GM19239 (cell line): ENCODE measurements at places on chromosomes 7 and 10.

- no peak for DNase-seq
These were observed 45.2 kb downstream of the LRRC20 start for GRCh38 chr10:70337201-70337651.

DNA sequence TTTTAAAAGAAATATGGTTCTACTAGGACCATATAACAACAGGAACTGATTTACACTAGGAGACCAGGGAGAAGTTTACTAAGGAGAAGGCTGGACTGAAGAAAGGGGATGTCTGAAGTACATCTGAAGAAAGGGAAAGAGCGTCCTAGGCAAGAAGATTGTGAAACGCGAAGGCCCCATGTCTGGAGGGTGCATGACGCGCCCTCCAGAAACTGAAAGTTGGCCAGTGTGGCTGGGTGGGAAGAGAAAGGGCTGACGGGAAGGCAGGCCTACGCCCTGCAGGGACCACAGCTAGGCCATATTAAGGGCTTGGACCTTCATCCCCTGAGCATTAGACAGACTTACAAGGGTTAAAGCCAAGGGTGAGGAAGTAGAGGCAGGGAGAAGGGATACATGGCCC lies 158.0 kb downstream of the TRIL start:
- no peak for DNase-seq

DNA sequence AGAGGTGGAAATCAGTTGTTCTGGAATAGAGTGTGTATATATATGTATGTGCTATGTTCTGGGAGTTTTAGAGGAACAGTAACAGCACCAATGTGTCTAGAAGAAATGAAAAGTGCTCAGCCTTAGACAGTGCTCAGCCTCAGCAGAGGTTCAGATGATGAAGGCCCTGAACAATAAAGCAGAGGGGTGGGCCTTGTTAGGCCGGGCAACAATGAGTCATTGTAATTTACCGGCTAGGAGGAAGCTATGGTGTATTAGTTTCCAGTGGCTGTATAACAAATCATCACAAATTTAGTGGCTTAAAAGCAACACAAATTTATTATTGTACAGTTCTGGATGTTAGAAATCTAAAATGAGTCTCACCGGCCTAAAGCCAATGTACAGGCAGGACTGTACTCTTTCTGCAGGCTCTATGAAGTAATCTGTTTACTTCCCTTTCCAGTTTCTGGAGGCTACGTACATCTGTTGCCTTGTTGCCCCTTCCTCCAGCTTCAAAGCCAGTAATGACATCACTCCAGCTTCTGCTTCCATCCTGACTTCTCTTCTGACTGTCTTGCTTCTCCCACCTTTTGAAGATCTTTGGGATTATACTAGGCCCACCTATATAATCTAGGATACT lies 84.6 kb downstream of the CH25H start:
- no peak for DNase-seq

GRCh38 chr7:67550801-67551436 lies 554.3 kb downstream of the TYW1 start:
- DNase-seq: no peak

DNA sequence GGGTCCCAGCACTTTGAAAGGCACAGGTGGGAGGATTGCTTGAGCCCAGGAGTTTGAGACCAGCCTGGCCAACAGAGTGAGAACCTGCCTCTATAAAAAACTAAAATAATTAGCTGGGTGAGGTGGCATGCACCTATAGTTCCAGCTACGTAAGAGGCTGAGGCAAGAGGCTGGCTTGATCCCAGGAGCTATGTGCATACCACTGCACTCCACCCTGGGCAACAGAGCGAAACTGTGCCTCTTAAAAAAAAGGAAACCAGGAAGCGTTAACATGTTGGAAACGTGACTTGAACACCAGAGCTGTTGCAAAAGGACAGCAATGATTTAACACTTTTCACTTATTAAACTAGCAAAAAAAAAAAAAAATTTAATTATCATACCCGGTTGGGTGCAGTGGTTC lies 12.6 kb downstream of the BAZ1B start:
- DNase-seq: no peak

GRCh38 chr7:35685781-35686180 lies 9.2 kb downstream of the HERPUD2 start:
- DNase-seq: no peak

DNA sequence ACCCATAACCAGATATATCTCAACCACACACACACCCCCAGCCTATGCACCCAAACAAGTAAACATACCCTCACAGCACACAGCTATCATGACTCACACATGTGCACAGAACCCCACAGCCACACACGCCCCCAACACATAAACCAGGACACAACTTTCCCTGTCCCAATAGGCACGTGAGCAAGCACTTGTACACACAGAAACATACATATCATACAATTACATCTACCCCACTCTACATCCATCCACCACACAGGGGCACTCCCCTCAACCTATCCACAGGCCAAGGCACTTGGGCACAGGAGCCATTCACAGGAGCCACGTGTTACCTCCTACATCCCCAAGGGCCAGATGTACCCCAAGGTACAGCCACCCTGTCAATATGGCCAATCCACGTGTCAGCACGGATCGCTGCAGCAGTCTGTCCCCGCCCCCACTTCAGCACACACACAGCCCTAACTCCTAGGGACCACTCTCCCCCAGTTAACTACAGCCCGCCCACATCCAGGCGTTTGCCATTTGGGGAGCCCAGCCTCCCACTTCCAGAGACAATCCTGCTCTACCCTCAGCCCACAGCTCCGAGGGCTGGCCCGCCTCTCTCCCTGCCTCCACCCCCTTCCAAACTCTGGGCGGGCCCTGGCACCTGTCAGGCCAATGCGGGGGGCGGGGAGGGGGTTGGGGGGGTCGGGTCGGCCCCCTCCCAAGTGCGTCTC lies 163.5 kb downstream of the SH3PXD2A start:
- DNase-seq: no peak

DNA sequence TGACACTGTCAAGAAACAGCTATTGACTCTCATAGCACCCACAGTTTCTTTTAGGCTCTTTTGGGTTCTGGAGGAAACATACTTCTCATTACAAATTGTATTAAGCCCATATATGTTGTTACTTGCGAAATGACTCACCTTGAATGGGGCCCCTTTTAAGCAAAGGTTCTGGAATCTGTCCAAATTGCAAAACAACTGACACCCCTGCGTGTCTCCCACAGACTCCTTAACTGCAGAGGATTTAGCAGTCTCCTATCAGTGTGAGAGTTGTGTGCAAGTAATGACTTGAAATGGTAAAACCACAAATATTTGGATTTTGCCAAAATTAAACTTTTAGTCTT lies 192.3 kb downstream of the DNAJC1 start:
- DNase-seq: no peak

- DNase-seq: no peak
These were observed 37.9 kb downstream of the ELFN1 start for GRCh38 chr7:1707756-1708595.
